ENCODE measurements at places on chromosomes 4 and X.

GRCh38 chr4:101806914-101807313 lies 16.4 kb downstream of the BANK1 start:
- no peak for DNase-seq

DNA sequence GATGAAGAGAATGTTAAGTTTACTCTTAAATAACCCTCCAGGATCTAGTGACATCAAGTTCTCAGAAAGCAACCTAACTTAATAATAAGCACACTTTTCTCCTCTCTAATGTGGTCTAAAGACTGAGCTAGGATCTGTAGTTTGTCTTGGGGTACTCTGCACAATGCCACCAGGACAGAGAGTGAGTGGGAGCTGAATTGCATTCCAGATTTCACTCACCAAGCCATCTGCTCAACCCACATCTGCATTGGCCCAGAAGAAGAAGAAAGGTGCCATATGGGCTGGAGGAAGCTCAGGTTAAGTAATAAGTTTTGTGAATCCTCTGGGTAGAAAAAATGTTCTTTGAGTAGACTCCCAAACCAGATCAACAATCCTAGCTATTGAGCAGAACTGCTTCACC lies 384.6 kb downstream of the PPP3CA start:
- no peak for DNase-seq

GRCh38 chrX:112672788-112673560 lies 6.8 kb downstream of the LHFPL1 start:
- no peak for DNase-seq

DNA sequence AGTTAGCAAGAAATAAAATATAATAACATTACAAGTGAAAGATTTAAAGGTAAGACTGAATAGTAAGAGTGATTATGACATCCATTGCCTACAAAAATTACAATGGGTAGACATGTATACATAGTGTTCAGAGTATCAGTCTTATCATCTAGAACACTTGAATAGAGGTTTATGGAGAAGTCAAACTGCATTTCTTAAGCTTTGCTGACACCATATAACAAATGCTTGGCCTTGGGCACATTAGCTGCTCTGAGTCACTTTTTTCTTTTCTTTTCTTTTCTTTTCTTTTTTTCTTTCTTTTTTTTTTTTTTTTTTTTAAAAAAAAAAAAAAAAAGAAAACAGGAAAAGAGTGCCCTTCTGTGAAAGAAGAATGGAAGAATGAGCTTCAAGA lies 220.0 kb downstream of the SPCS3 start:
- DNase-seq, result no peak

DNA sequence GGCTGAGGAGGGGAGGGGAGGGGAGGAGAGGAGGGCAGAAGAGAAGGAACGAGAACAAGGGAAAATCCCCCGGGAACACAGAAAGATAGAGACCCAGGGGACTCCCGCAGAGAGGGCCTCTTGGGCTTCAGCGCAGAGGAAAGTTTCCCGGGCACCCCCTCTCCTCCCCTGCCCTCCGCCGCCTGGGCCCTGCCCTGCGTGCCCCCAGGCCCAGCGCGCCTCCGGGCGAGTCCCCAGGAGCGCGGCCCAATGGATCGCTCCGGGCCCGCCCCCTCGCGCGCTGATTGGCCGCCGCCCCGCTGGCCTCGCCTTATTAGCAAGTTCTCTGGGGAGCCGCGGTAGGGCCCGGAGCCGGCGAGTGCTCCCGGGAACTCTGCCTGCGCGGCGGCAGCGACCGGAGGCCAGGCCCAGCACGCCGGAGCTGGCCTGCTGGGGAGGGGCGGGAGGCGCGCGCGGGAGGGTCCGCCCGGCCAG lies at the start of gene MSX1:
Gene MSX1, plus strand, starts transcription at position 341 of the 474 bp plus-strand sequence. CDS start 235 bp downstream, outside the sequence.
- peak; percentile 87 for DNase-seq

- no peak for DNase-seq
These were observed 1563.4 kb downstream of the C4orf33 start for GRCh38 chr4:130659320-130659719.

GRCh38 chr4:22091352-22091717 lies 142.8 kb upstream of the KCNIP4 start:
- DNase-seq, result no peak

- DNase-seq, result no peak
These were observed 453.0 kb downstream of the PCDH11X start for GRCh38 chrX:92232182-92232581.

GRCh38 chr4:336099-336892 lies 1.3 kb upstream of the ZNF141 start:
- DNase-seq, result no peak

DNA sequence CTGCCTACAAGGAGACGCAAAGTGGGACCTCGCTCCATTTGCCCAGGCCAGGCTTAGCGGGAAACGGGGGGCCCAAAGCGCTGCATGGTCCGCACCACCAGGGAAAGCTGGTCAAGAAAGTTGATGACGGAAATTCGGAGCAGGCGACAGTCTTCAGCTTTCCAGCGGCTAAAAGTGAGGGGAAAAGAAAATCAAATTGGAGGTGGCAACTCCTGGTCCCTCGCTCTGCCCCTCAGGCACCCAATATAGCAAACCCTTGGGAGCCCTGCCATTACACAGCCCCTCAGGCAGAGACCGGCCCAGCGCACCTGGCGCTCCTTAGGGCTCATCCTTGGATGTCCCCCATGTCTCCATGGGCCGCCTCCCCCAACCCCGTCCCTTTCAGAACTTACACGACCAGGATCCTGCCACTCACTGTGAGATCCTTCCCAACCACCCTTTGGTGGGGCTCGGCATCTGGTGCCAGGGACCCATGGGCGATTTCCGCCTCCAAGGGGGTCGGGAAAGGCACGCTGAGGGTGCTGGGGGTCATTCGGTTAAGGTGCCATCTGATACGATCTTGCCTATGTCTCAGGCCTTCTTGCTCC lies 1.1 kb downstream of the LAGE3 start:
- no peak for DNase-seq

- DNase-seq, result no peak
These were observed 12.9 kb upstream of the WDR19 start for GRCh38 chr4:39169426-39169825.

DNA sequence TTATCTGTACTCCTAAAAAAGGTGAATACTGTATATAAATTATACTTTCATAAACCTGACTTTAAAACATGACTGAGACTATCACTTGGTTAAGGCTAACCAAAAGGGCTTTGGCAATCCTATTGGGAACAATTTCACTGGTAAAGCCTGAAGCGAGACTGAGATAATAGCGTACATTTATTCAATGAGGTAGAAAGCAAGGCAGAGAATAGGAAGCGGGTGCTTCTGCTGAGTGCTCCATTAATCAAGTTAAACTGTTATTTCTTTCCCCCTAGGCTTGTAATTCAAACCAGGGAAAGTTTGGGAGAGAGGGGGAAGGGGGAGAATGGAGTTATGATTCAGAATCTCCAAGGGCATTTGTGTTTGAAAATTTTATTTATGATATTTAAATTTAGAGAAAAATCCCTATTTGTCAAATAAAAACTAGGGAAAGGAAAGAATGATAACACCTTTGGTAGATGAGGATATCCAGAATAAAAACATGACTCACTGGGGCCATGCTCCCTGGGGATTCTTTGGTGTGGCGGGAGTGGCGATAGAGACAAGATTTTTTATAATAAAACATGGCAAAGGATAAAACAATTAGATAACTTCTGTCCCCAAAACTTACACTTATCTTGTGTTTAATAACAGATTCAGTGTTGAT lies 34.6 kb upstream of the SORBS2 start:
- DNase-seq, result no peak

DNA sequence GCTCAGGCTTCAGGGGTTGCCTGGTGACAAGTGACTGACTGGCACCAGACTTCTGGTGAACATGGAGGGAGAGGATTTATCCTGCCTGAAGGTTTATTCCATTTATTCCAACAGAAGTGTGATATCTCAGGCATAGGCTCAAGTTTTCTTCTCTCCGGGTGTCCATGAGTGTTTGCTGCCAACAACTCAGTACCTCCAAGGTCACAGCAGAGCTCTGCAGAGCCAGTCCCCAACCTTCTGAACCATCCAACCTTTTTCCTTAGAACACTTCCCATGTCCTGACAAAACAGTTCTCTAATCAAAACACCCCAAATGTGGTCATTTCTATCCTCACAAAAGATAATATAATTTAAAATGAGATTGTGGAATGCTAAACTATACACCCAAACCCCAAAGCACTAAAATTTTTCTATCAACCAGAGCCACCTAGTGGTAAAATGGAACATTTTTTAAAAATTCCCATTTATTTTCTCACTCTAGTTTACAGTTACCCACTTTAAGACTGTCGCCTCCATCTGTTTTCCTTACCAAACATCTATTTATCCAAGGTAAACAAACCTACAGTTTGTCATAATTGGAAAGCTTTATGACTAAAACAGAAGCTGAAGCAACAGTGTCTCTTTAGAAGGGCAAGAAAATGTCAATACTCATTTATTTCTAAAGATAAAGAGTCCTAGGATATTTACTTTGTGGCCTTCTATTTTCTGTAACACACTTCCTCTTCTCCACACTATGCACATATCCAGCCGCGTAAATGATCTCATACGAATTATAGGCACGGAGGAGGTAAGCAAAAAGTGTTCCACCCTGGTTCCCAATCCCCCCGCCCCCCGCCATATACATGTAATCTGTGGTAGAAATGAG lies 39.5 kb downstream of the TMEM154 start:
- DNase-seq, result no peak

DNA sequence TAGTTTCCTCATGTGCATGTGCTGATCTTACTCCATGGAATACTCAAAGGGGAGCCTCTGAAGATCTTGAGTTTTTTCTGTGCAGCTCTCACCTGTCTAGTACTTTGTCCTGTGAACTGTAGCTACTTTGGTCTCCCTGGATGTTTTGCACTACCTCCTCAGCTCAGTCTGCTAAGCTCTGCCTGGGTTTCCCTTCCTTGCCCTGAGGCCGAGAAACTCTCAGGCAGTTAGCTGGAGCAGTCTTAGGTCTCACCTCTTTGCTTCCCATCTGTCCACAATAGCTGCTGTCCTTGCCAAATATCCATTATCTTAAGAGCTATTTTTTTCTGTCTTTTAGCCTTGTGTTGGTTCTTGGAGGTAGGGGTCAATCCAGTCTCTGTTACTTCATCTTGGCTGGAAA lies 11.6 kb downstream of the THAP6 start:
- DNase-seq, result no peak

- DNase-seq, result no peak
These were observed 361.2 kb downstream of the BCOR start for GRCh38 chrX:39736216-39737211.

DNA sequence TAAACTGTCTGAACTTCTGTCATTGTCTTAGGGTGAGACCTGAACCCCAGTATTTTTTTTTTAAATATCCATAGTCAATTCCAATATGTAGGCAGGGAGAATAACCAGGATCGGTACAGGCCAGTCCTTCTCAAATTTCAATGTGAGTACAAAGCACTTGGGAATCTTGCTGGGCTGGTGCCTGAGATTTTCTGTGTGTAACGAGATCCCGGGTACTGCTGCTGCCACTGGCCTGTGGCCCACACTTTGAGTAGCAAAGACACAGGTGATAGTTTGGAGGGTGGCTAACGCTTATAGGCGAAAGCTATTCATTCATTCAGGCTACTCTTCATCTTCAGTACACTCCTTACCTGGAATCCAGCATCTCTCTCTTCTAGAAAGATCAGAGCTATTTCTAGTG lies 923.6 kb upstream of the TENM3 start:
- DNase-seq, result peak; percentile 18

DNA sequence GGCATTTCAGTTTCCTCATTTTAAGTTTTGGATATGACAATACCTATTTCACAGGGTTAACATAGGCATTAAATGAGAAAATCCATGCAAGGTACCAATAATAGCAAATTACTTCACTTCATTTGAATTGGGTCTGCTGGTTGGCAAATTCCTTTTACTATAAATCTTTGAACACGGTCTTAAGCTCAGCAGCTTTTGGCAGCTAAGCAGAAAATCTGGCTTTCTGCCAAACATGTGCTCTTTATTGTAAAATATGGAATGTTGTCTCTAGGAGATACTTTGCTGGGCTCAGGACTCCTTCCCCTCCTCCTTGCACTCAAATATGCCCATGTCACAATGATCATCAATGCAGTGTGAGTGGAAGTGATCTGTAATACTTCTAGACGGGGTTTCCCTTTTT lies 16.8 kb upstream of the DMP1 start:
- peak; percentile 3 for DNase-seq

DNA sequence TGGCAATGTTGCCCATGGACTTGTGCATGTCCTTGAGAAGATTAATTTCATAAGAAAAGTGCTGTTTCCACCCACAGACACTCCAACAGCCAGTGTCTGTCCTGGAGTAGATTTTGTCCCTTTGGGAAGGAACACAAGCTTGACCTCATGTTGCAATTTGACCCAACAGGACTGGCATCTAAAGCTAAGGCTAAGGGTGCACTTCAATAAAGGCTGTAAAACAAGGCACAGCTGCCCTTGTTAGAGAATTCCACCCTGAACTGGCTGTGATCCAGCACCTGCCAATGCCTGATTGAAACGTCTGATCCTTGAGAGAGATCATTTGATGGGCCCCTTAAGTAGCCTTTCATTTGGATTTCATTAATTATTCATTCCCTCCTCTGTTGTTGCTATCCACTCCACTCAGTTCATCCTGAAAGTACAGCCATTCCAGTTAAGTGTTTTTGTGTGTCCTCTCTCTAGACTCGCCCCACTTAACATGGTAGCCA lies 56.2 kb downstream of the CD99L2 start:
- DNase-seq, result peak; percentile 94

- no peak for DNase-seq
These were observed 33.6 kb upstream of the JAKMIP1 start for GRCh38 chr4:6233929-6234328.

DNA sequence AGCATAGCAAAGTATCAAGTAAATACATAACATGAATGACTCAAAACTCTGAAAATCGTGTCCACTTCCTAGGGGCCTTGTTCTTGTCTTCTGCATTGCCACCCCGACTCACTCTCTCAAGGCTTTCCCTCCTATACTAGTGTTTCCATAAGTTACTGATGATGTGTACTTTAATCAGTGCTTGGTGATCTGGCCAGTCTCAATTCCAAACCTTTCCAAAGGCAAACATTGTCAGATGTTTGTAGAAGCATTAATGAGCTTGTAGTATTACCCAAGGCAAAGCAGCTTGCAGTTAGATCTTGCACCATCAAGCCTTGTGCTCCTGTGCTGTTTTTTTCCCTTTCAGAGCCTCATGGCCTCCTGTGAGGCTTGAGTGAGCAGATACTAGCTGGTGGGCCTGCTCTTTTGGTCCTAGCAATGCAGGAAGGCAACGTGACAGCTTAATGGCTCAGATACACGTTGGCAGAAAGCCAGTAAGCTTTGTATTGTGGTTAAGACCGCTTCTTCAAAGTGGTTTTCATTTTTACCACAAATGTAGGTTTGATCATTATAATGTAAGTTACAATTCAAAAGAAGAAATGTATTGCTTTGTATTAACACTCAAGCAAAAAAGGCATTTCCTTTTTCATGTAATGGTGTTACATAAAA lies 51.8 kb downstream of the RBPJ start:
- DNase-seq, result no peak
